Stimulated activated CD8-positive, alpha-beta memory T cell treated with anti-CD3 and anti-CD28 coated beads, Interleukin-4, amount 100 ng/mL, for 1 hour (primary cell): ENCODE measurements at places on chromosomes 3 and 15.

- no peak for DNase-seq
These were observed 3.4 kb downstream of the FGD5 start for GRCh38 chr3:14822134-14822533.

GRCh38 chr15:66787489-66787871, 85.4 kb downstream of the SMAD6 start:
- DNase-seq, result no peak

DNA sequence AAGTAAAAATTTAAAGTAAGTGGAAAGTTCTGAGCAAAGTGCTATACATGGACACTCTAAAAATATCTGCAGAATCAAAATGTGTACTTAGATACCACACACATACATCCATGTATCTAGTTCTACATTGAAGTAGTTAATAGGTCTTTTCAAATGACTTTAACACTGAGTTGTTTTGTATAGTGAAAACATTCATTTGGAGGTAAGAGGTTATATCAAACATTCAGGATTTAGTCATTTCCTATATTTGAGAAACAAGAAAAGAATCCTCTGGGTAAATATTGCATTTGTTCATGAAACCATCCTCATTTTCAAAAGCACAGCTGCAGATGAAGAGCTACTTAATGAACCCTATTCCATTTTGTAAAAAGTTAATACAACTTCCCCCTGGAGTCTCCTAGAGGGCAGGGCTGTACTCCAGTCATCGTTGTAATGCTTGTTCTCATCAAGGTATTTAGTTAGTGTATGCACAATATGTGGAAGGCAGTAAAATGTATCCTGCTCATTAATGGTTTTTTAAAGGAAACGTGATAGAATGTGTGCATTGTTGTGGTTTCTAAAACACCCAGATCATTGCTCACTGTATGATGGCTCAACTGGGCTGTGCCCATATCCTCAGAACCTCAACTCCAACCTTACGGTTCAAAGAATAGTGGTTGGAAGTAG, 26.2 kb downstream of the ARPP21 start:
- no peak for DNase-seq

DNA sequence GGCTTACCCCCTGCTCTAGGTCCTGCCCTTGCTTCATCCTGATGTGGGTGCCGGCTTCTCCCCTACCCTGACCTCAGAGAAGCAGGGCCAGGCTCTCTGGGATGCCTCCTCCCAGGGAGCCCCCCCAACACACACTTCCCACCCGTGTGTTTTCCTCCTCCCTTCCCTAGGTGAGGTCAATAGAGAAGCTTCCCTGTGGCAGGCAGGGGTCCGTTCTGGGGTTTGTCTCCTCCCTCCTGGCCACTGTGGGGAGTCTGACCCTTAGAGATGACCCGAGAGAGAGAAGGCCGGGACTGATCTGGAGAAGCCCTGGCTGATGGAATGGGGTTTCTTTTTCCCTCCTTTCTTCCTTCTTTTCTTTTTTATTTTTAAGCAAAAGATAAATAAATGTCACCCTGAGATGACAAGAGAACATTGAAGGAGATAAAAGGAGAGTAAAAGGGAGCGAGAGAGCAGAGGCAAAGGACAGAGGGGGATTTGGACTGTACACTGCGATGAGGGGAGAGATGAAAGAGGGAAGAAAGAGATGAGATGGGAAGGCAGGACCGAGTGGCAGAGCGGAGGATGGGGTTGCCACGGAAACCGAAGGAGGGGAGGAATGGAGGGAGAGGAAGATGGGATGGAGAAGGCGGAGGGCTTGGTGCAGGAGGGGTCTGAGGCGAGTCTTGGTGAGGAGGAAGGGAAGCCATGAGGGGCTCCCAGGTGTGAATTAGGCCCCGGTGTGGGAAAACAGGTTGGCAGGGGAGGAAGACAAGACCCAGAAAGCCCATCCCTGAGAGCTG, 48.4 kb downstream of the IDH2 start:
- no peak for DNase-seq

DNA sequence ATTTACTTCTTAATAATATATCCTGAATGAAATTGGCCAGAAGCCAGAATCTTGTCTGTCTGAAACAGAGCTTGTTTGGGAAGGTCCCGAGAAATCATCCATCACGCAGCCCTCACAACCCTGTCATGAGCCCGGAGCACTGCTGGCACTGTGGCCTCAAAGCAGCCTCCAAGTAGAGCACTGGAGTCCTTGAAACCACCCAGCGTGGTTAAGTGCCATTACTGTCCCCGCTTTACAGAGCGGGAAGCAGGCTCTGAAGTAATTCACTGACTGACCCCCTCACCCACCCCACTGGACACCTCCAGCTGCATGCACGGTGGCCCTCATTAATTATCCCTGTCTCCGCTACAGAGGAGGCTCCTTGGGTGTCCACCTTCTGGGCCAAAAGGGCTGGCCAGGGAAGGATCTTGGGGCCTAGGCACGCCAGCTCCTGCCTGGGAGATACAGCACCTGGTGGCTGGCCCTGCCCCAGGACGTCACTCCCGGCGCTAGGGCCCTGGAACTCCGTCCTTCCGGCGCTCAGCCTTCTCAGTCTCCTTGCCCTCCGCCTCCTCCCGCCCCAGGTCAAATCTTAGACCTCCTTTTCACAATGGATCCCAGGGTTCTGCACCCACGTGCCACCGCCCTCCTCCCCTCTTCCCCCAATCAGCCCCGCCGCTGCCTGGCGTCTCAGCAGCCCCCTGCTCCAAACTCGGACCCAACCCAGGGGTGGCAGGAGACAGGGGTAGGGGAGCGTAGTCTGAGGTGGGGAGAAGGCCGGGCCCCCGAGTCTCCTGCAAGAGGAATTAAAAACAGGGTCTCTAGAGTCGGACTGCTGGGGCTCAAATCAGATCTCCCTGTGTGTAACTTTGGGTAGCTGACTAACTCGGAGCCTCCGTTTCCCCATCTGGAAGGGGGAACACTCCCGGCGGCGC, 1.1 kb downstream of the TKT start:
- DNase-seq, result no peak

GRCh38 chr3:9036404-9037131, 73.3 kb upstream of the RAD18 start:
- DNase-seq, result no peak

GRCh38 chr3:144039661-144040060, 68.0 kb downstream of the DIPK2A start:
- no peak for DNase-seq

GRCh38 chr15:74500401-74500800, 39.4 kb upstream of the UBL7 start:
- no peak for DNase-seq

- DNase-seq, result no peak
These were observed 115.7 kb upstream of the P2RY1 start for GRCh38 chr3:152719264-152719663.

DNA sequence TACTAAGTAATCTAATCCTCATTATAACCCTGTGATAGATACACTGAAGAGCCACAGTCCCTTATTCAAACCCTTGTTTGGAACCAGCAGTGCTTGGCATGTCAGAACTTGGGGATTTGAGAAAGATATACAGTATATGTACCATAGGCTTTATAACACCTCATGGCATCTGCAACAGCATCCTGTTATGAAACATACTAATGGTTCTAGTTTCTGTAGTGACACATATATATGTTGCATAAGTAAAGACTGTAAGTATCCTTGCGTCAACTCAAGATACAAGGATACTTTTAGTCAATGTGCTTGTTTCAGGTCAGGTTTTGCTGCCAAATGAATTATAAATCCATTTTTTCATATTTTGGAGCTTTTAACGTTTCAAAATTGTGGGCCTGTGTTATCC, 58.5 kb downstream of the CCNL1 start:
- no peak for DNase-seq

GRCh38 chr15:95857124-95857757, 473.3 kb upstream of the NR2F2 start:
- DNase-seq, result no peak

- DNase-seq, result no peak
These were observed 592.8 kb downstream of the FOXP1 start for GRCh38 chr3:70990723-70991122.

GRCh38 chr3:112253301-112253971, 40.6 kb downstream of the SLC9C1 start:
- no peak for DNase-seq

DNA sequence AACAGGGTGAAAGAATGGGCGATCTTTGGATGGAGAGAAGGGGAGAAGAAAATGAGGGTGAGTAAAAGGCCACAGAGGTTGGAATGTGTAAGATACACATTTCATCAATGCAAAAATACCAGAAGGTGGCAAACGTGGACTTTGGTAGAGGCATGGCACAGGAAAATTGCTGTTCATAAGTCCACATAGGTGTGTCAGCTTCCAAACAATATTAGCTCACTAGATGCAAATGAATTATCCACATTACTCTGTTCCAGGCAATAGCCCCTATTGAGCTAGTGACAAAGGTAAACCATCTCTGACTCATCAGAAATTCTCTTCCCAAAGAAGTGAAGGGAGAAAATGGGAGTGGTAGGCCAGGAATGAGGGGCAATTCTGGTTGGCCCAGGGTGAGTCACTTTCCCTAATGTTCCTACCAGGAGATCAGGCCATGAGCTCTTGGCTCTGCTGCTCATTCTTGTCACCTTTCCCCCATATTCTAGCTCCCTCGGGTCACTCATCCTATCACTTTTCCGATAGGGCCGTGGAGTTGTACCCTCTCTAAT, 19.9 kb downstream of the ACKR2 start:
- DNase-seq, result no peak

DNA sequence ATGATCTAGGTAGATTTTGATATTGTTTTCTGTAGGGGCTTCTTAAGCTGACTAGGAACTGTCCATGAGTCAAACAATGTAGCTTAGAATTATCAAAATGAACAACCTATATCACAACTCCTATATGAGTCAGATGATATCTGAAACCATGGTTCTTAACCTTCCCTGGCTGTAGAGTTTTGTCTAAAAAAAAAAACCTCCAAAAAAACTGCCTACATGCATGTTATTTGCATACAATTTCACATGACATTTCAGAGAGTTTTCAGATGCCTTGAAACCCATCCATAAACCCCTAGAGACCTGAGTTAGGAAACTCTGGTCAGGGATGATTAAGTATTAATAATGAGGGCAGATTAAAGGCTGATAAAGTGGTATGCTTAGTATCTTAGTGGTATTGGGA, 157.0 kb downstream of the CHST2 start:
- DNase-seq, result no peak

- no peak for DNase-seq
These were observed 10.9 kb downstream of the SMAD3 start for GRCh38 chr15:67076147-67076843.

GRCh38 chr15:69609776-69610175, 157.2 kb downstream of the RPLP1 start:
- DNase-seq, result no peak

DNA sequence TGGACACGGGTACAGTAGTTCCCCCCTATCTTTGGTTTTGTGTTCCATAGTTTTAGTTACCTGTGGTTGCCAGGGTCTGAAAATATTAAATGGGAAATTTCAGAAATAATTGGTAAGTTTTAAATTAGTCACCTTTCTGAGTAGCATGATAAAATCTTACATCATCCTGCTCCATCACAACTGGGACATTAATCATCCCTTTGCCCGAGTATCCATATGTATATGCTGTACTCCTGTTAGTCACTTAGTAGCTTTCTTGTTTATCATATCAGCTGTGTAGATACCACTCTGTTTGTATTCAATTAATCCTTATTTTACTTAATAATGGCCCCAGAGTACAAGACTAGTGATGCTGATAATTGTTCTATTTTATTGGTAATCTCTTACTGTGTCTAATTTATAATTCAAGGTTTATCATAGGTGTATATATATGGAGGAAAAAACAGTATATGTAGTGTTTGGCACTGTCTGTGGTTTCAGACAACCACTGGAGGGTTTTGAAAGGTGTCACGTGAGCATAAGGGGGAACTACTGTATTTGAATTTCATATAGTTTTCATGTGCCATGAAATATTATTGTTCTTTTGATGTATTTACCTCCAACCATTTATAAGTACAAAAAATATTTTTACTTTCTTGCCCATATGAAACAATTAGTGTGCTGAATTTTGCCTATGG, 41.4 kb downstream of the CTDSPL2 start:
- DNase-seq, result no peak

GRCh38 chr15:62618846-62619504, 423.6 kb upstream of the TPM1 start:
- DNase-seq, result no peak

DNA sequence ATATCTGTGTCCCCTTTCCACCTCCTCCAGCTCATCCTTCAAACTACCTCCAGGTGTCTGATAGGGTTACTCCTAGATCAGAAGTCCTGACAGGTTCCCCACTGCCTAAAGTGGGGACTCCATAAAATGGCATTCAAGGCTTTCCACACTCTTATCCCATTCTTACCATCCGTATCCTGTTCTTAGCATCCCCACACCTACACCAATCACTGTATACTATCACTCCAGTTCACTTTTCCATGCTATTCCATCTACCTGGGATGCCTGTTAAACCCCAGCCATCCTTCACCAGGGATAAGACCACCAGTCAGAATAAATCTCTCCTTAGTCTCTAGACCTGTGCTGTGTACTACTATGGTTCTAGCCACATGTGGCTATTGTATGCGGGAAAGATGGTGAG, 19.1 kb downstream of the SSR3 start:
- DNase-seq, result no peak

DNA sequence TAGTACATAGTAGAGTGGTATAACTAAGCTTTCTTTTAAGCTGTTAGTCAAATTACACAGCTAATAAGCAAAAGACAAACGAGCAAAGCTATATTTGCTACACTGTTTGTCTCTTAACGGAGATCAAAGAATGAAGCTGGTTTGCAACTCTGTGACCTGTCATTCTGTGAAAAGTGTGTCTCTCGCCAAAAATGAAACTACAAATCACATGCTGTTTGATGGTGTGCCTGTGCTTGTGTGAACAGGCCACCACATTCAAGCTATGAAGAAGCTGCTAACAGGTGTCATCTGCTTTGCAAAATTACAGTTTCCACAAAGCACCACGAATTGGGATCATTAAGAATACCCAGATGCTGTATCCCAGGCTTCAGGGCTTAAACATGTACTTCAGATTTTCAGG, 667.8 kb upstream of the NAALADL2 start:
- DNase-seq, result no peak

GRCh38 chr3:34386309-34386708, 587.9 kb downstream of the PDCD6IP start:
- DNase-seq, result no peak

- no peak for DNase-seq
These were observed 93.4 kb downstream of the CHCHD4 start for GRCh38 chr3:14031271-14031670.
